Lung (tissue), 17 donors: ENCODE measurements at places on chromosomes 4 and X.
A peak's percentile ranks its signal among the peaks of the same experiment; 100 is the strongest.

GRCh38 chrX:136162827-136163570 is 15.7 kb downstream of the FHL1 start:
- peak; percentile 29 for DNase-seq

GRCh38 chr4:176277162-176277904 is 8.3 kb upstream of the ASB5 start:
- DNase-seq, result peak; percentile 68

DNA sequence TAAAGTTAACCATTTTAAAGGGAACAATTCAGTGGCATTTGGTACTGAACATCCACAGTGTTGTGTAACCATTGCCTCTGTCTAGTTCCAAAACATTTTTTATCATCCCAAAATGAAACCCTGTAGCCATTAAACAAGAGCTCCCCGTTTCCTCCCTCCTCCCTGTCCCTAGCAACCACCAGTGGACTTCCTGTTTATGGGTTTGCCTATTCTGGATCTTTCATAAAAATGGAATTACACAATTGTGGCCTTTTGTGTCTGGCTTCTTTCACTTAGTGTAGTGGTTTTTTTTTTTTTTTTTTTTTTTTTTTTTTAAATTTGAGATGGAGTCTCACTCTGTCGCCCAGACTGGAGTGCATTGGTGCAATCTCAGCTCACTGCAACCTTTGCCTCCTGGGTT is 11.6 kb downstream of the RBMX2 start:
- peak; percentile 7 for DNase-seq

DNA sequence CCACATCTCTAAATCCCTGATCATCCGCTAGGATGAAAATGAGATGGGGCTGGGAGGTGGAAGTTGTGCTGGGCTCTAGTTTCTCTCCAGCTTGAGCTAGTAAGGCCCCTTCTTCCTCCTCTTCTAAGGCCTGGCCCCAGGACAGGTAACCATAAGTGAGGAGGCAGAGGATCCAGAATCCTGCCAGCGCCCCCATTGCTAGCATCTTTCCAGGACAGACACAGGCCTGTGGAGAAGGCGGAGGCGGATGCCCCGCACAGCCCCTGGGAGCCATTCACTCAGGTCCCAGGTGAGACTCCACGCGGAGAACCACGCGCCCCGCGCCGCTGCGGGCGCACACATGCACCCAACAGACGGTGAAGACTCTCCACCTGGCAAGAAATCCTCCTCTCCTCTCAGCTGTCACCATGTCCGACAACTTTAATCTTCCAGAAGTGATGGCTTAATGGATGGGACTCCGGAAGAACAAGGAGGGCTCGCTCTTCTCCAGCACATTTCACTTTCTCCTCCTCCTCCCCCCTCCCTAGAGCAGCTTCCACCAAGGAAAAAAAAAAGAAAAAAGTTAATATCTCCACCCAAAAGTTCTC is 793 bp downstream of the ARSJ start:
- DNase-seq, result no peak

- DNase-seq, result no peak
Observed at GRCh38 chr4:61462451-61463326, 262.6 kb downstream of the ADGRL3 start.

- DNase-seq, result no peak
Observed at GRCh38 chr4:119264743-119265142, 52.2 kb downstream of the USP53 start.

- no peak for DNase-seq
Observed at GRCh38 chr4:173682609-173683008, 152.6 kb upstream of the HAND2 start.

- DNase-seq, result no peak
Observed at GRCh38 chrX:151384807-151385206, 12.2 kb upstream of the VMA21 start.

DNA sequence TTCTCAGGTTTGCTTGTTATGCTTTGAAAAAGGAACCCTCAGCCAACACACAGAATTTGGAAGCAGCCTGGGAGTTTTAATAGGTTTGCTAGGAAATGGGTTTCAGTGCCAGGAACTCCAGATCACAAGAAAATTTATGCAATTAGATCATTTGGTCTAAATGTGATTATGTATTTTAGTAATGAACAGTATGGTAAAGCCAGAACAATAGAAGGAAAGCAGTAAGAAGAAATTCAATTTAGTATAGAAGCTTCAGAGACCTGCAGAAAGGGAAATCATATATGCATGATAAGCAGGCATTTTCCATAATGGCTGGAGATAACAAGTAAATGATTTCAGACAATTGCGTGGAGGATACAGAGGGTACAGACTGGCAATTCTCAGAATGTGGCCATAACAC is 184.7 kb downstream of the KCNIP4 start:
- peak; percentile 8 for DNase-seq

- DNase-seq, result peak; percentile 71
Observed at GRCh38 chr4:141028024-141028529, 105.2 kb downstream of the RNF150 start.

- DNase-seq, result no peak
Observed at GRCh38 chr4:26326791-26327190, 6.0 kb downstream of the RBPJ start.

DNA sequence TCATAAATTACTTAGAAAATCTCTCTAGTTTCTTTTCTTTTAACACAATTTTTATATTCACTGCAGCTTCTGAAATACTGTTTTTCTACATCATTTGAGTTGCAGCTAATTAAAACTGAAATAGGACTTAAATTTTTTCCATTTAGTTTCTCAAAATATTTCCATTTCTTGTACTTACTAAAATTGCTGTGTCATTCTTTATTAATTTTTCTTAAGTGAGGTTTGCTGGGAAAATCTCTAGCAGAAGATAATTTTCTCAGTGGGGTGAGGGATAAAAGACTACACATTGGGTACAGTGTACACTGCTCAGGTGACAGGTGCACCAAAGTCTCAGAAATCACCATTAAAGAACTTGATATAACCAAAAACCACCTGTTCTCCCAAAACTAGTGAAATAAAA is 57.7 kb downstream of the RNF150 start:
- no peak for DNase-seq

- no peak for DNase-seq
Observed at GRCh38 chr4:39631700-39632079, 7.0 kb downstream of the SMIM14 start.

DNA sequence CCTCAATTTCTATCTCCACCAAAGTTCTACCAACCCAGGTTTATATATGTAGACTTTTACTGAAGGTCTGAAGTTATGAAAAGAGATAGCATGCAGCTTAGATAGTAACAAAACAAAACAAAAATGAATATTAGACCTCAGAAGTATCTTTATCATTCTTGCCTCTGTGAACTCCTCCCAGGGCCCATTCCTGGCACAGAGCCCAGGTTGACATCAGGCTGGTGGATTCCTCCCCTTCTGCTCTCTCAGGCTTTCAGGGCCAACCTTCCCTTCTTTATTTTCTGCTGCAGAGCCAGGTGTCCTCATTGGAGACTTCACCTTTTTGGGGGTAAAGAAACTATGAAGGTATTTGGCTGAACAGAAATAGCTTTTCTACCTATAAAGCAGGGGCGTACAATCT is 112.8 kb upstream of the PITX2 start:
- peak; percentile 13 for DNase-seq

- peak; percentile 40 for DNase-seq
Observed at GRCh38 chr4:123244137-123244536, 152.5 kb upstream of the SPRY1 start.

GRCh38 chrX:24479924-24480323 is 14.8 kb downstream of the PDK3 start:
- DNase-seq, result peak; percentile 46

GRCh38 chrX:129655547-129656249 is 942 bp upstream of the APLN start:
- DNase-seq, result no peak

- no peak for DNase-seq
Observed at GRCh38 chr4:10879411-10880110, 195.0 kb upstream of the CLNK start.

DNA sequence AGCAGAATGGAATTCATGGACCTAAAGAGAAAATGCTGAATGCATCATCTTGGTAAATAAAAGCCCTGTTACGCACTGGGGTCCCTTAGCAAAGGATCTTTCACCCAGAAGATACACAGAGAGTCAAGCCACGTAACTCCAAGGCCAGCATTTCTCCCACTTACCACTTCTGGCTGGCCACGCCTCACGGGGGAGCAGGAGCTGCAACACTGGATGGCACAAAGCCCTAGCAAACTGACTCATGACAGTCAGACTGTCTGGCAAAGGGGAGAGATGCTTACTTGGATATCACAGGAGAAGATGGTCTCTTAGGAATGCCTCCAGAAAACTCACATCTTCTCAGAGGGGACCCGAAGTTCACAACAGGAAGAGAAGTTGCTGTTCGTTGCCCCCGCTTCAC is 51.4 kb upstream of the BCLAF3 start:
- DNase-seq, result no peak

DNA sequence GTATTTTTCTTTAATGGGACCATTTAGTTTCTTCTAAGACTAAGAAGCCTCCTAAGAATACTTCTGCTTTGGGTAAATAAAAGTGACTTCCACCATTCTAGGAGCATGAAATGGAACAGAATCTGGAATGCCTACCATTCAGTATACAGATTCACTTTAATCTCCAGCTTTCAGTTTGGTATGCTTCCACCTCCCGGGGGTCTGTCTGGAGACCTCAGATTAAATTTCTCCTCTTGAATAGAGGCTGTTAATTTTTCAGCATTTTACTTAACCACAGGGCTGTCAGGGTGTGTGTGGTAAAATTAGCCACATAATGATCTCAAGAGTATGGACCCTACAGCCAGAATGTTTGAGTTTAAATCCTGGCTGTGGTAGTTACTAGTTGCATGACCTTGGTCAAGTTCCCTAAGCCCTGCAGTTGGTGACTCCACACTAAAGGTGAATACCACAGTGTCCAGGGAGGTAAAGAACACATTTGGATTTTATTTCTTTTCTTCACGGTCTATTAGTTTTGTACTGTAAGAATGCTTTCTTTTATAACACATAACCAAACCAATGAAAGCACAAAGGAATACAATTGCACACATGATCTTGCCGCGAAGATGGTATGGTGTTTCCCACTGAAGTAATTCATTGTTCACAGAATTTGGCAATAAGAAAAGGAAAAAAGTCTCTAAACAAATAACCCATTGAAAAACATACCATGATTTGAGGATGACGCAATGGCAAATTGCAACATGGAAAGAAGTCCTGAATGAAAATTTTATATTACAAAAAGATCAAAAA is 37.3 kb upstream of the TRIM2 start:
- peak; percentile 75 for DNase-seq

GRCh38 chr4:183757060-183757459 is 98.0 kb downstream of the TRAPPC11 start:
- DNase-seq, result peak; percentile 61

DNA sequence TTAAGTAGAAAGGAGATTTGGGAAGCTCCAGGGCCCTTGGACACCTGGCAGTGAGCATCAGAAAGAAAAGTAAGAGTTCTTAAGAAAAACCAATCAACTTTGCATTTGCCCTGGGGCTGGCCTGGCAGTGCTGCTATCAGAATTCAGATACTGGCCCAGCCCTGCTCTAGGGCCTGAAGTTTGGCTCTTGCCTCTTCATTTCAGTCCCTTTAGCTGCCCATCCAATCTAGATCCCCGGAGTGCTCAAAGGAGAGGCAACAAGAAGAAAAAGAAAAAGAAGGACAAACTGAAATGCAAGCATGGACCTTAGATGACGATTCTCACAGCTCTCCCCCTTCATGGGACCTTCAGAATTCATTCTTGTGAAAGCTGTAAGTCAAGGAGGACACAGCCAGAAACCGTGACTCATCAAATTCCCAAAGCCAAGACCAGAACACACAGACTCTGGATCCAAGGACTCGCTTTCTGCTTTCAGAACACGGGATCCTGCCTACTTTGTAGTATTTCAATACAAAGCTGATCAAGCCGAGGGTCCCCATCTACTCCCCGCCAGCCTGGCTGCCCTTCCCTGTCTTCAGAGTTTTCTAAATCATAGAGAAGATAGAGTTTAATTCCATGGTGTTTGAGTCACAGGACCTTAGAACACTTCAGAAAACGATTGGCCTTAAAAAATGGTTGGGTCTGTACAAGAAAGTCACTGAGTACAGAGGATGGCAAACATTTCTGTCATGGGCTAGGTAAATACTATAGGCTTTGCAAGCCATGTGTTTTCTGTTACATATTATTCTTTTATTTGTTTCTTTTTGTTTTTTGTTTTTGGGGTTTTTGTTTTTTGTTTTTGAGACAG is 103.7 kb downstream of the RBM47 start:
- peak; percentile 54 for DNase-seq

- DNase-seq, result no peak
Observed at GRCh38 chrX:124249345-124249744, 83.1 kb upstream of the TEX13D start.

- DNase-seq, result peak; percentile 70
Observed at GRCh38 chrX:153476666-153477363, 6.4 kb upstream of the HAUS7 start.

- peak; percentile 10 for DNase-seq
Observed at GRCh38 chr4:103994059-103994458, 274.3 kb upstream of the TACR3 start.

DNA sequence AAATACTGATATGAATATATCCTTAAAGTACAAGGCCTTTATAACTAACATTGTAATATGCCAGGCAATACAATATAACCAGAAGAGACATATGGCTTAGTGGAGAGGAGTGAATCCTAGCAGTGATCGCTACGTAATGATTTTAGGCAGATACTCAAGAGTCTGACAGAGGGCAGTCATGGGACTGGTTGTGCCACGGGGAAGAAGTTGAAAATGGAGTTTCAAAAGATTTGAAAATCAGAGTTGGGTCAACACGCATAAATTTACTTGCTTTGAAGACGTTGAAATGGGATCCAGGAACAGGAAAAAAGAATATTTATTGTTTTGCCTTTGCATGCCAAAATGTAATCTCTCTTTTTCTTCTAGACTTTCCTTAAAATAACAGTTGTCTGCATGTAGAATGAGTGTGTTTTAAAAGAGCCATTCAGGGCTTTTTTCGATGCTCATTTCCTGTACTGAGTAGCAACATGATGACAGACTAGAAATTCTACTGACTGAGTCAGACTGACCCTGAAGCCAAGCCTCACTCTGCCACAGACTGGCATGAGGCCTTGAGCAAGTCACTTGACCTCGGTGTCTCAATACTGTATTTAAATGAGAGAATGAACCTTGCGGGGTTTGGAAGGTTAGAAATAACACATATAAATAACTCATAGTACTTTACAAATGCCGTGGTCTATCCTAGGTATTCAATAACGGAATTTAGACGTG is 8.1 kb upstream of the SMS start:
- DNase-seq, result peak; percentile 38

- no peak for DNase-seq
Observed at GRCh38 chr4:175412161-175412560, 399.9 kb downstream of the GPM6A start.

- peak; percentile 26 for DNase-seq
Observed at GRCh38 chr4:120977435-120977997, 55.0 kb upstream of the PRDM5 start.

- DNase-seq, result no peak
Observed at GRCh38 chr4:83231620-83232076, 53.0 kb downstream of the COQ2 start.

DNA sequence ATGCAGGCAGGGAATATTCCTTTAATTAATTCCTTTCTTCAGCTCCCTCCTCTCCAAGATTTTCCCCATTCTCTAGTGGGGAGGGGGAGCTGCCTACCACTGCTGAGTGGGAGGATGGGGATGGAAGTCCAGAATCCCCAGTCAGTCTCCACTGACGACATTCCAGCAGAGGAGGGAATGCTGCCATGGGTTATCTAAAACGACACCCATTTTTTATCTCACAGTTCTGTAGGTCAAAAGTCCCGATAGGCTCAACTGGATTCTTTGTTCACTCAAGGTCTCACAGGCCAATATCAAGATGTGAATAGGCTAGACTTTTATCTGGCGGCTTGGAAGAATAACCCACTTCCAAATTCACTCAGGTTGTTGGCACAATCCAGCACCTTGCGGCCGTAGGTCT is 64.4 kb downstream of the SH3KBP1 start:
- no peak for DNase-seq

GRCh38 chrX:25015486-25016360 is at the start of gene ARX:
TSS of gene ARX (minus strand) at chrX:25015965. CDS start at chrX:25015737, 228 bp downstream.
- peak; percentile 75 for DNase-seq
